ENCODE measurements at places on chromosomes 16 and 17.

GRCh38 chr16:85475233-85475632 lies 137.9 kb upstream of the GSE1 start:
- DNase-seq, result no peak

DNA sequence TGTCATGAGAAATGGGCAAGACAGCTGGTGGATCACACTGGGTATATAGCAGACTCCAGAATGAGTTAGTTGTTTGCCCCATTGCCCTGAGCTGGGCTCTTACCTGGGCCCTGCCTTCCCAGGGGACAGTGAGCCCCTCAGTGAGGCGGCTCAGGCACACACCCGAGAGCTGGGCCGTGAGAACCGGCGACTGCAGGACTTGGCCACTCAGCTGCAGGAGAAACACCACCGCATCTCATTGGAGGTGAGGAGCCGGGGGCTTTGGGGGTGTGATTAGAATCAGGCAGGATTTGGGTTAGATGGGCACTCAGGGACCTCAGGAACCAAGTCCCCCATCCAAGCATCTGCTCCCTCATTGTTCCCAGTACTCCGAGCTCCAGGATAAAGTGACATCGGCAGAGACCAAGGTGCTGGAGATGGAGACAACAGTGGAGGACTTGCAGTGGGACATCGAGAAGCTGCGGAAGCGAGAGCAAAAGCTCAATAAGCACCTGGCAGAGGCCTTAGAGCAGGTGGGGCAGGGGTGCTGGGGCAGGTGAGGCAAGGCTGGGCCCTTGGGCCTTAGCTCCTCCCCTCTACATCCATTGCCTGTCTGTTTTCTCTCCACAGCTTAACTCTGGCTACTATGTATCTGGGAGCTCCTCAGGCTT lies 2.8 kb downstream of the RNF40 start:
- no peak for DNase-seq

DNA sequence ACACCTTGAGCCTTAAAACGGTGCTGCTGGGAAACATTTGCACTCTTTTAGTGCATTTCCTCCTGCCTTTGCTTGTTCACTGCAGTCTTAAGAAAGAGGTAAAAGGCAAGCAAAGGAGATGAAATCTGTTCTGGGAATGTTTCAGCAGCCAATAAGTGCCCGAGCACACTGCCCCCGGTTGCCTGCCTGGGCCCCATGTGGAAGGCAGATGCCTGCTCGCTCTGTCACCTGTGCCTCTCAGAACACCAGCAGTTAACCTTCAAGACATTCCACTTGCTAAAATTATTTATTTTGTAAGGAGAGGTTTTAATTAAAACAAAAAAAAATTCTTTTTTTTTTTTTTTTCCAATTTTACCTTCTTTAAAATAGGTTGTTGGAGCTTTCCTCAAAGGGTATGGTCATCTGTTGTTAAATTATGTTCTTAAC lies 4.4 kb downstream of the SOX9 start:
- no peak for DNase-seq

GRCh38 chr17:57895382-57896060 lies 45.7 kb upstream of the MRPS23 start:
- DNase-seq, result no peak

- DNase-seq, result peak; percentile 93
Measured at GRCh38 chr16:21501869-21502667, 97.3 kb upstream of the METTL9 start.

GRCh38 chr17:56824503-56824902 lies 9.2 kb downstream of the C17orf67 start:
- no peak for DNase-seq

DNA sequence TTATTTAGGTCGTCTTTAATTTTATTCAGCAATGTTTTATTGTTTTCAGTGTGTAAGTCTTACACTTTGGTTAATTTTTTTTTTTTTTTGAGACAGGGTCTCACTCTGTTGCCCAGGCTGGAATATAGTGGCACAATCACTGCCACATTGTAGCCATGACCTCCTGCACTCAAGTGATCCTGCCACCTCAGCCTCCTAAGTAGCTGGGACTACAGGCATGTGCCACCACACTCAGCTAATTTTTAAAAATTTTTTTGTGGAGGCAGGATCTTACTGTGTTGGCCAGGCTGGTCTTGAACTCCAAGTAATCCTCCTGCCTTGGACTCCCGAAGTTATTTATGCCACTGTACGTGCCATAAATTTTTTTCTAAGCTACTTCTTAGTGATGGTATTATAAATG lies 14.5 kb downstream of the RPS6KB1 start:
- no peak for DNase-seq

DNA sequence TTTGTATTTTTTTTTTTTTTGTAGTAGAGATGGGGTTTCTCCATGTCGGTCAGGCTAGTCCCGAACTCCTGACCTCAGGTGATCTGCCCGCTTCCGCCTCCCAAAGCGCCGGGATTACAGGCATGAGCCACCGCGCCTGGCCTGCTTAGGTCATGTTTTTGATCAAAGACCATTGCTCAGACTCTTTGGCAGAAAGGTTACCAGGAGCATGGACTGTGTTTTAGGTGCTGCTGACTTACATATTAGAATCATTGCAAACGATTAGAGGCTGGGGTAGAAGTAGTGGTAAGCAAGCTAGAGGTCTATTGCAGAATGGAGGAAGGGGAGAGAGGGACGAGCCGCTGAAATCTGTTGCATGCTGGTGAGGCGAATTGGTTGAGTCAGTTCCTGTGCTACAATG lies 79.8 kb downstream of the TANGO6 start:
- DNase-seq, result no peak

DNA sequence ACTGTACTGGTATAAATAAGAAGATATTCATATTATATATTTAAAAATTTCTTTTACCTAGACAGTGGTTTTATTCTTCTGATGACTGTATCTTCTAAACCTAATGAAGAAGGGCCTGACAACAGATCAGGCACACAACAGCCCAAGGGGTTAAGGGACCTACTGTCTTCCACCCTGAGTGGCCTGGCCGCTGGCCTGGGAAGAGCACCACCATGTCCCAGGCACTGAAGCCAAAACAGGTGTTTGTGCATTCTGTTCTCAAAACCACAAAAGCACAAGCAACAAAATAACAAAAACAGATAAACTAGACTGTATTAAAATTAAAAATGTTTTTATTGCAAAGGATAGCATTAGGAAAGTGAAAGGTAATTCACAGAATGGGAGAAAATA lies 9.1 kb upstream of the PECAM1 start:
- DNase-seq, result no peak

DNA sequence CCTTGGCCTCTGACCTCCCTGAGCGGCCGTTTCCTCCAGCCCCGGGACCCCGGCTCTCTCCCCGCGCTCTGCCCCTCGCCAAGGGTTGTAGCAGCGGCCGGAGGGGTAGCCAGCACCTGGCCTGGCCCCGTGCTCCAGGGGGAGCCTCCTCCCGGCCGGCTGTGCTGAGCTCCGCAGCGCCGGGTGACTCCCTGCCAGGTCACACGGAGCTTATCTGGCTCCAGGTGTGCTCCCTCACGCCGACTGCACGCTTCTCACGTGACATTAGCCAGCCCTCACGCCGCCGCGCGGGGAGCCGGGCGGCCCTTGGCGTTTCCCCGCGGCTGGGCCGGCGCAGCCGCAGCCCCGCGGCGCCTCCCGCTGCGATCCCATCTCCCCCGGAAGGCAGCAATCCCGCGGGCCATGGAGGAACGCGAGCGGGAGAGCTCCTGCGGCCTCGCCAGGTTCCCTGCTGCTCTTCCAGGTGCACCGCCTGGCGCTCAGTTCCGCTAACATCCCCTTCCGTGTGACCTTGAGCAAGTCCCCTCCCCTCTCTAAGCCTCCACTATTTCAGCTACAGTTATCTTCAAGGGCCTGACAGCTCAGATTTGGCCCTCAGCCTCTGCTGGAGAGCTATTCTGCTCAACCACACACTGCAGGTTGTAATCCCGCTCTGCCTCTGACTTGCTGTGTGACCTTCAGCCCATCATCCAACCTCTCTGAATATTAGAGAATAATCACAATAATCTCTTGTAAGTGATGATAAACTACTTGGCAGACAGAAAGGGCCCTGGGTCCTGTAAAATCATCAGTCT lies 3.4 kb downstream of the MYO18A start:
- no peak for DNase-seq

DNA sequence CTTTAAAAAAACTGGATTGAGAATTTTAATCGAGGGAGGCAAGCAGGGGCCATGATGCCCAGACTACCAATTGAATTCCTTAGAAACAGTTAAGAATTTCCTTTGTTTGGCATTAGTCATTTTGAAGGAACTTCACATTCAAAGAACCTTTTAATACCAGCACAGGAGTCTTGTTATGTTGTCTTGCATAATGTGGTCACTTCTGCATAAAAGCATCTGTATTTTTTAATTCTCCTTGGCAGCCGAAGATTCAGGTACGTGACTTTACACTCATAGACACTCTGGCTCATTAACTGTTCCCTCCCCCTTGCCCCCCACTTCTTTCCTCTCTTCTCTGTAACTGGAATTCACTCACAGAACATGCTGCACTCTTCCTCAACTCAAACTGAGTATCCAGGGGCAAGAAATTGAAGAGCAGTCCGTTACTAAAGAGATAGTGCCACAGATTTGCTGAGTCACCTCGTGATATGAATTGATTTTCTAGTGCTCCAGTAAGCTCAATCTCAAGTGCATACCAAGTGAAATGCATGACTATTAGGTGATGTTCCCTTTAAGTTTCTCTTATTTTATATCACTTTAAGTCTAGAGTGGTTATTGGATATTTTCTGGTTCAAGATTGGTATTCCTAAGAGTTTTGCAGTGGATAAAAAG lies 572.2 kb upstream of the SOX9 start:
- DNase-seq, result no peak

DNA sequence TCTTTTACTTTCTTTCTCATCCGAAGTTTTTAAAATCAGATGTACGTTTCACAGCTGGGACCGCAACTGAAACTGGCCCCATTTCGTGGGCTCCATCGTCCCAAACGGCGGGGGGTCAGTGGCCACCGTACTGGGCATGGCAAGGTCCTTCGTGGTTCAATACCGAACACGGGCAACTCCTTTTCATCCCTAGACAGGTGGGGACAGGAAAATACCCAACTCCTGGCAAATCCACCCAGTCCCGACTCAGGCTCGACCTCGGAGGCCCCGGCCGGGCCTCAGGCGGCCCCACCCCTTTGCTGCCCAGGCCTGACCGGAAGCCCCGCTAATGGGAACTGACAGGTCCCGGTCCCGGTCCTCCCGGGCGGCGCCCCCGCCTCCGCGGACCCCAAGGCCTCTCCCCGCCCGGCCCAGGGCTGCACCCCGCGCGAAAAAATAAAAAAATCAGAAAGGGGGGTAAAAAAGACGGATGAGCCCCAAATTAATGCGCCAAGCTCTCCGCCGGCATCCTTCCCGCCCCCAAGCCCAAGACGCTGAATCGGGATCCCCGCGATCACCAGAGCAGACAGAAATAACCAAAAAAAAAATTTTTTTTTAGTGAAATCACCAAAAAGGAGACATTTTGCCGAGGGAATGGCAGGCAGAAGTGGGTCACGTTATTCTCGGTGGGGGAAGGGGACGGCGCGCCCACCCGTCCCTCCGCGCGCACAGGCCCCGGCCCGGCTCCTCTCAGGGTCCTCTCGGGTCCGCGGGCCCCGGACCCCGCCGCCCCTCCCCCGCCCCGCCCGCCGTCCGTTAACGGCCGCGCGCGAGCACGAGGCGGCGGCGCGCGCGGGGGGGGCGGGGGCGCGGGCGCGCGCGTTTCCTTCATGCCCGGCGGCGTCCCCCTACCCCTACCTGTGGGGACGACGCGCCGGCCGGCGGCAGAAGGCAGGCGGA lies 562 bp downstream of the ZC3H7A start:
- DNase-seq, result no peak

- DNase-seq, result no peak
Measured at GRCh38 chr16:11801481-11802021, 4.5 kb upstream of the ZC3H7A start.

- no peak for DNase-seq
Measured at GRCh38 chr17:37742762-37743611, 1.9 kb downstream of the HNF1B start.

DNA sequence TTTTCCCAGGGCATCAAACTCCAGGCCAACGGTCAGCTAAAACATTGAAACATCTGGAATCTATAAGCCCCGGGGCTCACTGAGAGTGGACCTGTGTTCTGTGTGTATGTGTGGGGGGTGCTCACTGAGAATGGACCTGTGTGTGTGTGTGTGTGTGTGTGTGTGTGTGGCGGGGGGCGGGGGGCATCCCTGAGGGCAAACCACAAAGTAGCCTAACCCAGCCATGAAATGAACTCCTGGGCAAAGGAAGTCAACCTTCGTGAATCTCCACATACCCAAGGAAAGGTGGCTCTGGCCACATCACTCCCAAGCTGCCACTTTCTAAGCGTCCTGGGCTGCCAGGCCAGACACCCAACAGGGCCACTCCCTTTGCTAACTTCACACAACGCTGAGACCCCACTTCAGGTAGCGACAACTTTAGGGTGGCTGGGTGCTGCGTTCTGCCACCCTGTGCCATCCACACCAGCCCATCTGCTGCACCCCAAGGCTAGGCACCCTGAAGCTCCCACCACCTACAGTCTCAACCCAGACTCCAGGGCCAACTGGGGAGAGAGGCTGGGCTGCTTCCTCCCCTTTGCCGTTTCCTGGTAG lies 1.6 kb downstream of the MAFG start:
- DNase-seq, result no peak

DNA sequence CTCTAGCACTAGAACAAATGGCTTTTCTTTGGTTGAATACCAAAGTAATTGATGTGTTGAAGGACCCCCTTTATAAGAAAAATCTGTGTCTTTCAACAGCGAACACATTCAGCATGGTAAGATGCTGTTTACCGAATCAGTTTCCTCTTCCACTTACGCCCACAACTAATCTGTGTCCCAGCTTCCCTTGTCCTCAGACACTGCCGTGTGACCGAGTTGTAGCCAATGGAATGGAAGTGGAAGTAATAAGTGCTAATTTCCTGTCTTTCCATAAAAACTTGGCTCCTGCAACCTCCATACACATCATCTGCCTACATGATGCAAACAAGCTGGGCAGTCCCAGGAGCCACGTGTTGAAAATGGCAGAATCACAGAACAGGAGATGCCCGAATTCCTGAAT lies 10.4 kb downstream of the CDIPT start:
- DNase-seq, result no peak

- DNase-seq, result no peak
Measured at GRCh38 chr16:8730335-8730915, 56.0 kb downstream of the ABAT start.

- no peak for DNase-seq
Measured at GRCh38 chr17:236641-237405, 55.4 kb upstream of the DOC2B start.

GRCh38 chr17:56902348-56902747 lies 11.5 kb downstream of the TRIM25 start:
- no peak for DNase-seq

Data from activated T-helper 2 cell treated with anti-CD3 and anti-CD28 coated beads, Interferon-gamma antibody, Interleukin-2, Interleukin-4, amounts not matched to agents 10 μg/mL and 5 μg/mL and 100 μg/mL, durations not matched to agents 14 hours and 24 hours and 36 hours (primary cell).